ENCODE measurements at places on chromosomes 7 and 10.

GRCh38 chr7:6375348-6376101 is 72.2 kb downstream of the DAGLB start:
- DNase-seq: no peak

DNA sequence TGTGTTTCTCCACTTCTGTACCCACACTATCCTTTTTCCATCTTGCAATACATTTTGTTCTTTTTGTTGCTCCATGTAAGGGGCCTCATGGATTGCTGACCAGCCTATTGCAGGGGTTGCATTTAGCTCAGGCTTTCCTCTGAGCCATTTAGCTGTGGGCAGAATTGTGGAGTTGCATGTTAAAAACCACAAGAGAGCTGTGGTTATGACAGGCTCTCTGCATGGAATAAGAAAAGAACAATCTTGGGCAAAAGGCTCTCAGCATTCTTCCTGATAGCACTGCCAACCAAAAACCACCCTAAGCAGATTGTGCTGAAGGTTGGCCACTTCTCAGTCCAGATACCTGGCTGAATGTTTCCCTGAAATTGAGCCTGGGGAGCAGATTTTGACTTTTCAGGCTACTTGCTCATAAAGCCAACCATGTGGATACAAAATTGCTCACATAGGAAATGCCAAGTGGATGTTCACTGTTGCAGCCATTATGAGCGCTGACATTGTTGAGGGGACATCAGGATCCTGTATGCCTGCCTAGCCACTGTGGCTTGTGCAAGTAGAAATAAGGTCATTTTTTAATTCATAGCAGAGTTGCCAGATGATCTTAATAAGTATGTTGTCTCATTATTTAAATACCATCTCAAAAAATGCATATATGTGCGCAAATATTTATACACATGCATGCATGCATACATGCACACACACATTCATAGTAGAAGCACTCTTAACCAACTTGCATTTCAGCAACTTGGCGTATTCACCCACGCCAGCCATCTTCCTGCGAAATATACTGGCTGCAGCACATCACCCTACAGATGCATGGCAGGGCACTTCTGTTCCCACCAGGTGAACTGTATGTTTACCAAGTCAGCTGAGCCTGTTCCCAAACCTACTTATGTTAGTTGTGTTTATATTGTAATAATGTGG is 695.4 kb downstream of the LRMDA start:
- no peak for DNase-seq

DNA sequence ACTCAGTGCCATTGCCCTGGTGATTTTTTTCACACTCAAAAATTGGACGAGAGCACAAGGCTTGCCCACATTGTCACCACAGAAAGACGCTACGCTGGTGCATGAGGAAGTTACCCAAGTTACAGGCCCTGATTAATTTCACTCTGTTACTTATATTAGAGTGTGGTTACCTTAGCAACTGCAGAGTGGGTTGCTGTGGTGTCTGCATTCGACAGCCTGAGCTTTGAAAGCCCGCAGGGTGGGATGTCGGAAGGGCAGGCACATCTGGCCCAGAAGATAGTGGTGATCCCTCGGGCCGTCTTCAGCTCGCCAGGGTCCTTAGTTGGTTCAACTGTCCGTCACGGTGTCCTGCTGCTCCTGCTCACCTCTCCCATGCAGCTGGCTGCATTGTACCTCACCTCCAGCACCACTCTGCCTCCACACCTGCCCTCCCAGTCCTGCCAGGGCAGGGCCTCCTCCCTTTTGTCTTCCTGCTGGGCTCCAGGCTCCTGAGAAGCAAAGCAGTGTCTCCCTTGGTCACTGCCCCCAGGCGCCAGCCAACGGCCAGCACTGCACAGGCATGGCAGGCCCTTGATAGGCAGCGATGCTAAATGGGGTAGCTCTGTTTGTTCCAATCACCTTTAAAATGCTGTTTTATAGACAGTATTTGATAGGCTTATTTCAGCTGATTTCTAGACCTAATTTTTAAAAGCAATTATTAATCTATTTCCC is 167.2 kb downstream of the EBF3 start:
- no peak for DNase-seq

DNA sequence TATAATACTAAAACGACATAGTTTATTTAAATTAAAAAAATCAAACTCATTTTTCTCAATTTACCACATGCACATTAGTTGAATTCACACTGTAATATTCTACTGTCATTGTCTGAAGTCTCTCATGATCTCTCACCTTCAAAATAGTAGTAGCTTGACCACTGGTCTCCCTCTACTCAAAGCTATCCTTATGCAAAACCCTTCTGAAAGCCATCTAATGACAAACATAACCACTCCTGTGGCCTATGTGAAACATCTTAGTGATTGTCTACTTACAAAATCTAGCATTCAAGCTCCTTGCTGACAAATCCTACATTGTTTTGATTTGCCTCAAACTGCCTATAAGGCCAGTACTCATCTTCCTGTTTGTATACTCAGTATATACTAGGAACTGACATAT is 606.0 kb upstream of the GHITM start:
- no peak for DNase-seq

DNA sequence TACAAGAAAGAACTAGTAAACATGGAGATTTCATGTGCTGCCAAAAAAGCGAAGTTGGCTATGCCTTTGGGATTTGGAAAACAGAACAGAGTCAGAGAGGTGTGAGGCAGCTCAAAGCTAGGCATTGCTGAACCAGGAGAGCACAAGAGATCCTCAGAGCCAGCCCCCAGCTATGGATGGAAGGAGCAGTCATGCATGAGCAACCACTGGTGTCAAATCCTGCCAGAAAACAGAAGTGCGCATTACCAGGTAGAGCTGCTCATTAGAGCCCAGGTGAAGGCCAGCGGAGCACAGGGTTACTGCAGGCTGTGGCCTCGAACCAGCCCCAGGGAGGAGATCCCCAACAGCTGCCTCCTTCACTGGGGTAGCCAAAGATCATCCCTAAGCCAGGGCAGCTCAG is 173.2 kb upstream of the KIAA1217 start:
- no peak for DNase-seq

GRCh38 chr10:29643771-29644501 is 9.2 kb upstream of the SVIL start:
- no peak for DNase-seq

- no peak for DNase-seq
Measured at GRCh38 chr10:78769526-78769925, 299.2 kb upstream of the ZMIZ1 start.

DNA sequence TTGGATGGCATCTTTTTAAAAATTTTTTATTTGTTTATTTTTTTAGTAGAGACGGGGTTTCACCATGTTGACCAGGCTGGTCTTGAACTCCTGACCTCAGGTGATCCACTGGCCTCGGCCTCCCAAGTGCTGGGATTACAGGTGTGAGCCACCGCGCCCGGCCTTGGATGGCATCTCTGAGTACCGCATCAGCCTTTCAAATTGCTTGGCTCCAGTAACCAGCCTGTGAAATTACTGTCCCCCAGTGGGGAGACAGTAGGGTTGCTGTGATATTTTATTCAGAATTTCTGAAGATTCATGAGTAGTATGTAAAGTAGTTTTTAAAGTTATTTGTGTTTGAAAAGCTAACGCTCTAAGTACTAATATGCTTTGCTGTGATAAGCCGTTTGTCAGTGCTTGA is 1.2 kb downstream of the NUB1 start:
- DNase-seq: no peak

GRCh38 chr7:142616121-142616643 is 133.1 kb upstream of the PRSS1 start:
- no peak for DNase-seq

DNA sequence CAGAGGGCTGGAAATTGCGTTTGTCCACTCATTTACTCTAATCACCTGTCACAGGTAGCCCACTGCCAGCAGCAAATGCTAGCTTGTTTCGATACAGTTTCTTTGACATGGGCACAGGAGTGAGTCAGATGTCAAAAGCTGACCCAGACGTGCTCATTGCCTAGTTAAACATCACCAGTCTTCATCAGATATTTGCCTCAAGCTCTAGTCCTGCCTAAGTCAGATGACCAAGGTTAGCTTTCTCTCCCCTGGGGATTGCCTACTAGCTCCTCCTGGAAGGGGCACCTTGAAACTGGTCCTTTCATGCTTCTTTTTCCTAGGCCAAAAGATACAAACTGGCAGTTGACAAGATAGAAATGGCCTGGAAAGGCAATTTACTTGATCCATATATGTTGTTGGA is 35.2 kb downstream of the GPAM start:
- no peak for DNase-seq

DNA sequence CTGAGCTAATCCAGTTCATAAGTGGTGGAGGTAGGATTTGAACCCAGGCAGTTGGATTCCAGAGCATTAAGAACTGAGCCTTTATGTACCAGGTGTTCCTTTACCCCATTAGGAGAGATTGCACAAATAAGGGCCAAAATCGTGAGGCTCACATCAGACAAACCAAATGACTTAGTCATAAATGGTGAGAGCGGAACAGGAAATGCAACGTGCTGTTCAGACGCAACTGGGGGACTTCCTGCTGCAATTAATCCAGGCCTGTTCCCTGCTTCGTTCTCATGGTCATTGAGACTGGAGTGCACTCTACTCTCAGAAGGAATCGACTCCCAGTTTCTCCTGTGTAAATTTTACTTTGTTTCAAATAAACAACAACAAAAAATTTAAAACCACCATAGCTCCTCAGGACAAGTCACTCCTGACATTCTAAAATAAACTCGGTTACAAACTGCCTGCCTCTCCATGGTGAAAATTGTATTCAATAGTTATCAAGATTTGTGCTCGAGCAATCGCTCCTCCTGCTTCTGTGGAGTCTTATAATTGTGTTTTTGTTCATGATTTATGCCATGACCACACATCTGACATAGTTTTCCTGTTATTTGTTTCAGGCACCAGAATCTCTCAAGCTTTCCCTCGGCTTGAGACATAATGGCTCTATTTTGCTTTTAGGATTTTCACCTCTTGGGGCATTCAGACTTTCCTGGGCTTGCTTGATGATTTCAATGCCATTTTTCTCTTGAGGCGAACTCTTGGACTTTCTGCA is 115.3 kb upstream of the BMPER start:
- no peak for DNase-seq

- DNase-seq: no peak
Measured at GRCh38 chr7:131076711-131077181, 250.9 kb upstream of the MKLN1 start.

DNA sequence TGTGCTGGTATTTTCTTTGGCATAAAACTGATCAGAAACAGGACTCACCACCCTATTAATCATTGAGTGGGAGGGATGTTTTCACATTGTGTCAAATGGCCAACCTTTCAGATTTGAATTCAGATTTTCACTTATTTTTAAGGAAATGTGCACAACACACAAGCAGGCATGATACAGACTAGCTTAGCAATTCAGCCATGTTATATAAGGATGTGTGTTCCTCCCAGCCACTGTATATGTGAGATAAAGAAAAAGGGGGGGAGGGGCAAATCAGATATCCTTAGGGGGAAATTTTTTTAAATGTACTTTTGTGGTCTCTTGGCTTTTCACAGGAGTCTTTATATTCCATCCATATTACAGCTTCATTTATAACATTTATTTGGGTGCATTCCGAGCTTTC is 3.1 kb downstream of the GAD2 start:
- DNase-seq: no peak

DNA sequence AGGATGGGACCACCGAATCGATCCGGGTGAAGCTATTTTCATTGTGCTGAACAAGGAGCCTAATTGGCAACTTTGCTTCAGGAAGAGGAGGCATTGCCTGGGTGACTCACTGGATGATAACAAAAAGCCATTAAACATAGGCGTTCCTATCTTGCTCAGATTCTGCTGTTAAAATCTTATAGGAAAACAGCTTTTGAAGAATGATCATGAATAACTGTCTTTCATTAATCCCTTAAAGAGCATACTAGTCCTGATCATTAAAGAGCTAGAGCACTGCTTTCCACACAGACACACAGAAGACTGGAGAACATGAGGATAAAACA is 174.2 kb upstream of the IMMP2L start:
- DNase-seq: no peak

GRCh38 chr7:131051304-131051703 is 276.4 kb upstream of the MKLN1 start:
- no peak for DNase-seq

DNA sequence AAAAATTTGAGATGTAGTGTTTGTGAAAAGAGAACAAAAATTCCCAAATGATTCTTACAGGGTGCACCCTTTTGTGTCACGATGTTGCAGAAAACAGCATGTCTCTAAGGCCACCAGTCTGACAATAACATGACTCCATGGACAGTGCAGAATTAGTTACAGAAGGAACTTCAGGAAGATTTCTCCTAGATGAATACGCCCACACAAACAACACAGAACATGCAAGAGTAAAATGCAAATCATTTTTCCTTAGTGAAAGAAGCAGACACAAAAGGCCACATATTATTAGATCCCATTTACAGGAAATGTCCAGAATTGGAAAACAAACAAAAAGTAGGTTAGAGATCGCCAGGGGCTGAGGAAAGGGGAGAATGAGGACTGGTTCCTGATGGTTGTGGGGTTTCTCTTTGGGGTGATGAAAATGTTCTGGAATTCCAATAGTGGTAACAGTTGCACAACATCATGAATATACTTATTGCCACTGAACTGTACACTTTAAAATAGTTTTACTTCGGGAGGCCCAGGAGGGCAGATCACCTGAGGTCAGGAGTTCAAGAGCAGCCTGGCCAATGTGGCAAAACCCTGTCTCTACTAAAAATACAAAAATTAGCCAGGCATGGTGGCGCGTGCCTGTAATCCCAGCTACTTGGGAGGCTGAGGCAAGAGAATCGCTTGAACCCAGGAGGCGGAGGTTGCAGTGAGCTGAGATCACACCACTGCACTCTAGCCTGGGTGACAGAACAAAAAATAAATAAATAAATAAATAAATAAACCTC is 10.2 kb downstream of the ZC3HAV1 start:
- DNase-seq: no peak

- DNase-seq: no peak
Measured at GRCh38 chr10:3785851-3786271, 852 bp upstream of the KLF6 start.

GRCh38 chr7:84469034-84469433 is 274.4 kb upstream of the SEMA3A start:
- no peak for DNase-seq

DNA sequence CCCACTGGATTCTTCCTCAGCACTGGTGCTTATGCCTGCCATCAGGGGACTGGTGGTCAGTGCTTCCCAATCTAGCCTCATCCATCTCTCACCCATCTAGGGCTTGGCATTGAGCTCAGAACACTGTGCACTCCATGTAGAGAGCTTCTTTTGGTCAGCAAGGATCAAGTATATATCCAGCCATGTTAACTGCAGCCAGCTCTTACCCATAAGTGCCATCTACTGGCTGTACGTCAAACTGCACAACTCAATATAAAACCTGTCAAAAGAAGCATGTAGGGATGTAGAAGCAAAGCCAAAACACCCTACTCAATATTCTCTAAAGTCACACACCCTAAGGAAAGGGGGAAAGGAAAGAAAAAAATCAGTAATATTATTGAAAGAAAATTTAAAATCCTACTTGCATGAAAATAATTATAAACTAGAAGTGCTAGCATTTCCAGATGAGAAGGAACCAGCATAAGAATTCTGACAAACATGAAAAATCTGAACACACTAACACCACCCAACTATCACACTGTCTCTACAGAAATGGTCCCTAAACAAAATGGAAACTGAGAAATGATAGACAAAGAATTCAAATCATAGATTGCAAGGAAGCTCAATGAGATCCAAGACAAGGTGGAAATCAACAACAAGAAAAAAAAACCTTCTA is 531.1 kb upstream of the STEAP1 start:
- peak; percentile 33 for DNase-seq
